CD4-positive, alpha-beta T cell treated with Interleukin-12 subunit alpha and Interleukin-12 subunit beta, for 1 hour (primary cell): ENCODE measurements at places on chromosomes 3 and 15.

DNA sequence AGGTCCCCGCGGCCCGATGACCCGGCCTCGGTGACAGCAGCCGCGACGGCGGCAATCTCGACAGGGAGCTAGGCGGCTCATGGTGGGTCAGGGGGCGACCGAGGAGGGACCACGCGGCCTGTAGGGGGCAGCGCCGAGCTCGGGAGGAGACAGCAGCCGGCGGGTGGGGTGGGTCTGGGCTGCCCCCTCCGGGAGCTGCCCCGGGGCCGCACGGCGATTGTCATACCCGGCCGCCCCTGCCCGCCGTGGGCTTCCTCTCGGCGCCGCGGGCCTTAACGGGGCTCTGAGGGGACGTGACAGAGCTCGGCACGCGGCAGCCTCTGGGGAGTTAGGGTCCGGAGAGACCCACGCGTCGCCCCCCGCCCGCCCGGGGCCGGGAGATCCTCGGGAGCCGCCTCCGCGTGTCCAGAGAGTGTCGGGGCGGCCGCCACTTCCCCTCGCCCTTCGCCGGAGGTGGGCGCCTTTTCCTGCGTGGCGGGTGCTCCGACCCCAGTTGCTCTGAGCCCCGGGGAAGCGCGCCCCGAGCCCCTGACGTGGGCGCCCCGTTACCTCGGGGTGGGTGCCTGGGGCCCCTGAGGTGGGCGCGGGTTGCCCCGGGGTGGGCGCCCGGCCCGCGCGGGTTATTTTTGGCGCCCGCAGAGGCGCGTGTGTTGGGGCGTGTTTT, 539 bp upstream of the PLCL2 start:
- DNase-seq: peak; percentile 79

DNA sequence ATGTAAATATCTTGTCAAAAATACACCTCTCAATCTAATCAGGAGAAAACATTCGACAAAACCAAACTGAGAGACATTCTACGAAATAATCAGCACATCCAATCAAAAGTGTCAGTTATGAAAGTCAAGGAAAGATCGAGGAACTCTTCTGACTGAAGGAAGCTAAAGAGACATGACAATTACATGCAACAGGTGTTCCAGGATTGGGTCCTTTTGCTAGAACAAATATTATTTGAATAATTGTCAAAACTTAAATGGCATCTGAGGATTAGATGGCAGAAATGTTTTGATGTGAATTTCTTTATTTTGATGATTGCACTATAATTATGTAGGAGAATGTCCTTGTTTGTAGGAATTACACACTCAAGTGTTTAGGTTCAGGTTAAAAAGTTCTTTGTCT, 124.1 kb upstream of the HES1 start:
- DNase-seq: no peak

DNA sequence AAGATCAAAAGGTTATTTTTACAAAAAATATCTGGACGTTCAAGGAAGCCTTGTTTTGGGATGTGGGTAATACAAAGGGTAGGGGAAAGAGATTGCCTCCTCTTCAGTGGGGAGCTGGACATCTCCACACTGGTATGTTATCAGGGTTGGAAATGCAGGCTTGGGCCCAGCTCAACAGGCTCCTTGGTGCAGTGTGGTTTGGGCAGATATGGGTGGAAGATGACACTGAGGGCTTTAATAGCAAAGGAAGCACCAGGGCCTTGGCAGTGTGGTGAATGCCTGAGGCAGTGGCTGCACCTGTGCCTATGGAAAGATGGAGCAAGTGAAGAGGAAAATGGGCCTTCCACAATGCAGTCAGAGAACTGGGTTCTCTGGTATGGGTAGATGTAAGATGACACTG, 11.2 kb upstream of the MED12L start:
- no peak for DNase-seq

- DNase-seq: no peak
Measured at GRCh38 chr3:154111365-154111935, 9.7 kb upstream of the ARHGEF26 start.

DNA sequence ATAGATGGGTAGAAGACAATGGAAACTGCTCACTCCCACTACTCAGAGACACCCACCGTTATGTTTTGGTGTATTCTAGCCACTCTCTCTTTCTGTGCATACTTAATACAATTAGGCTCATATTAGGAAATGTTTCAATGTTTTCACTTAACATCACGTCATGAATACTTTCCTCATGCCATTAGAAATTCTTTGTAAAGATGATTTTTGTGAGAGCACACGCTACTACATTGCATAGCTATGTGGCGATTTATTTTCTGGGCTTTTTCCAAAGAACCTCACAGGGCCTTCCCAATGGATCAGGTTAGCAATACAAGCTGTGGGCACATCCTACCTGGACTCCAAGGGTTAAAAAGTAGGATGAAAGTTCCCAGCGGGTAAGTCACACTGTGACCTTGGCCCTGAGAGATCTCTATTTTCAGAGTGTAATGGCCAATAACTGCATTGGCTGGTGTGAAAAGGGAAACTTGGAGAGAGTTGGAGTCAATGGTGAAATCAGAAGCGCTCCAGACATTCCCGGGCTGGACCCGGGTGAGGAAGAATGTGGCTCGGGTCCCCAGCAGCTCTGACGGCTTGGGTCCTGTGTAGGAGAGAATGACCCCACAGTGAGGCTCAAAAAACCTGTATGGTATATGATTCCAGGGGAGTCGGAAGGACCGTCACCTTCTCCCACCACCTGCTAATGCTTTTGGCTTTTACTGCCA, 25.8 kb upstream of the TGM5 start:
- DNase-seq: no peak

GRCh38 chr3:86880066-86880465, 110.9 kb downstream of the VGLL3 start:
- no peak for DNase-seq

DNA sequence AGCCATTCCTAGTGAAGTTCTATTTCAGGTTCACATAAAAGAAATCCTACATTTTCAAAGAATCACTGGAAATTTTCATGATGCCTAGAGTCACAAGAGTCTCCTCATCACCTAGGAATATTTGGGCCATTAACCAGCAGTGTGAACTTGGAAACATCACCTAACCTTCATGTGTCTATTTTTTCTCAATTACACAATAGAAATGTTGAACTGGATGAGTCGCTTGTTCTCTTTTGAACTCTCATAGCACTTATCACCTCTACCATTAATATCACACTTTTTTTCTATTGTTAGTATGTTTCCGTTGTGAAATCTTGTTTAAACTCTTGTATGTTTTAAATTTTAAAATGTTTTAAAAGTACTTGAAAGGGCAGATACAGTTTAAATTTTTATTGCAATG, 371.3 kb downstream of the CADM2 start:
- no peak for DNase-seq

GRCh38 chr3:183296944-183297343, 43.9 kb downstream of the B3GNT5 start:
- DNase-seq: no peak

GRCh38 chr15:98582900-98583554, 65.3 kb upstream of the IGF1R start:
- no peak for DNase-seq

DNA sequence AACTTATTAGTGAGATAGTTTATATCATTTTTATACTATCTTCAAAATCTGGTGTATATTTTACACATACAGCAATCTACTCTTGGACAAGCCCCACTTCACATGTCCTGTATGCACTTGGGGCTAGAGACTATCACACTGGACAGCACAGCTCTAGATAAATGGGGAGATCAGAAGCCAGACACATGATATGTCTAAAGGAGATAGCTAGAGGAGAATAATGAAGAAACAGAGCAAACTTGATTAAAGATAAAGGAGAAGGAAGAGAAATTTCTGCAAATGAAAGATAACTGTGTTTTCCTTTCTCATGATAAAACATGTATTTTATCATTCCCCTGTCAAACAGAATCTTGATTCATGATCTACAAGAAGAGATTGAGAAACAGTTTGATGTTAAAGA, 13.0 kb downstream of the CPA3 start:
- no peak for DNase-seq

DNA sequence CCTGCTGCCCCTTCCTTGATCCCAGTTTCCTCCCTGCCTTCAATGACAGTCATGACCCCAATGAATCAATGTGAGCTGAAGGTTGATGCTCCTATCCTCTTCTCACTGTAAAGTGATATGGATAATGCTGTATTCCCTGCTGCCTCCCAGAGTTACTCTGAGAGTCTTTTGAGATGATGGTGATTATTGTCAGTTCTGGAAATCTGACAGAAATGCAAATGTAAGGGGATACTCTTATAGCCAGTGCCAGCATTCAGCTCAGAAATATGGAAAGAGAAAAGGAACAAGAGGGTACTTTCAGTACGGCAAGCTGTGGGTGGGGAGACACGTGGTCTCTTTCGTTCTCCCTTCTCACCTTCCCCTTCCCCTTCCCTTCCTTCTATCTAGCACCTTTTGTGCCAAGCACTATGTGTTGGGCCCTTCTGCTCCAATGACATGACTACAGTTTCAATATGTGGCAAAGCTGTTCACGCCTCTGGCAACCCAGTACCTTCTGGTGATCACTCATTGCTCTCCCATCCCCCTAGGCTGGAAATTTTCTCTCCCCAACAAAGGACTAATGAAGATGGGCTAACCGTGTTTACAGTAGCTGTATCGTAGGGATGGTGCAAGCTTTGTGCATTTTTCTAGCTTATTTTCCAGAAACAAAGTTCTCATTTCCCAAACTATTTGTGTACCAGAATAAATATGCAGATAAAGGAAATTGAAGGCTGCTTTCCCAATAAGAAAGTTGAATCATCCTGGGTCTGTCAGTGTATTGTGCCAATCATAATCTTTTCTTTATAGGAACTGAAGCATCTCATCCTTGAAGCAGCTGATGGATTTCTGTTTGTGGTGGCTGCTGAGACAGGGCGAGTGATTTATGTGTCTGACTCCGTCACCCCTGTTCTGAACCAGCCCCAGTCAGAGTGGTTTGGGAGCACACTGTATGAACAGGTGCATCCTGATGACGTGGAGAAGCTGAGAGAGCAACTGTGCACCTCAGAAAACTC, 70.3 kb downstream of the ARNT2 start:
- DNase-seq: no peak

DNA sequence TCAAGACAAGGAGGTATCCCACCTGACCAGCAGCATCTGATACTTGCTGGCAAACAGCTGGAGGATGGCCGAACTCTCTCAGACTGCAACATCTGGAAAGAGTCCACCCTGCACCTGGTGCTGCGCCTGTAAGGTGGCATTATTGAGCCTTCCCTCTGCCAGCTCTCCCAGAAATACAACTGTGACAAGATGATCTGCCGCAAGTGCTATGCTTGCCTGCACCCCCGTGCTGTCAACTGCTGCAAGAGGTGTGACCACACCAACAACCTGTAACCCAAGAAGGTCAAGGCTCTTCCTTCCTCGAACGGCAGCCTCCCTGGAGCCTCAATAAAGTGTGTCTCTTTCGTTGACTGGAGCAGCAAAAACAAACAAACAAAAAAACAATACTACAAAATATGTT, 2.2 kb upstream of the SLC4A7 start:
- no peak for DNase-seq

GRCh38 chr15:57916695-57917094, 148.8 kb downstream of the ALDH1A2 start:
- DNase-seq: no peak

DNA sequence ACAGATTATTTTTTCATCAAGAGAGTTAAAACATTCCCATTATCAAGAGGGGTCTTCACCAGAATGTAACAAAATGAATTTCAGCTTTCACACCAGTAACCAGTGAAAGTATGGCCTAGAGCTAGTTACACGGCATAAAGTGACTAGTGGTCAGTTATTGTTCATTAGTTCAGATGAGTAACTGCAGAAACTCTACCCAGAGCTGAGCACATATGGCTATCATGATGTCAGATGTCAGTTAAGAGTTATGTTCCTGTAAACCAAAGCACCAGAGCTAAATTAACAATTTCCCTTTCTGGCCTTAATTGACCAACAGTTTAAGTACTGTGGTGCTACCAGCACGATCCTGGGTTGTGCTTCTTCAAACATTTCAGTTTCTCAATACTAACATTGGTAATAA, 6.6 kb upstream of the MRPS25 start:
- no peak for DNase-seq

- DNase-seq: no peak
Measured at GRCh38 chr15:45667002-45667401, 32.2 kb downstream of the SQOR start.
